ENCODE measurements at places on chromosomes 1 and 21. TPM values are rescaled to one million over a fixed set of nuclear protein-coding genes. Genes with fewer than 3 reads are reported as not detected.

The ABCG1 gene
- total RNA-seq = 0.21 TPM

The VANGL1 gene
- 9.9 TPM for total RNA-seq

The GLIS1 gene
- not detected for total RNA-seq

The MTFR1L gene
- 36.2 TPM for total RNA-seq

The NBPF4 gene
- not detected for total RNA-seq

The DISP3 gene
- total RNA-seq = 0.08 TPM

The ANXA9 gene
- total RNA-seq = 0.48 TPM

The ESPN gene
- 0.96 TPM for total RNA-seq

The NUP210L gene
- total RNA-seq = not detected

The S100A12 gene
- not detected for total RNA-seq

The PHF13 gene
- total RNA-seq = 7.4 TPM

The RGS4 gene
- total RNA-seq = not detected

DNA sequence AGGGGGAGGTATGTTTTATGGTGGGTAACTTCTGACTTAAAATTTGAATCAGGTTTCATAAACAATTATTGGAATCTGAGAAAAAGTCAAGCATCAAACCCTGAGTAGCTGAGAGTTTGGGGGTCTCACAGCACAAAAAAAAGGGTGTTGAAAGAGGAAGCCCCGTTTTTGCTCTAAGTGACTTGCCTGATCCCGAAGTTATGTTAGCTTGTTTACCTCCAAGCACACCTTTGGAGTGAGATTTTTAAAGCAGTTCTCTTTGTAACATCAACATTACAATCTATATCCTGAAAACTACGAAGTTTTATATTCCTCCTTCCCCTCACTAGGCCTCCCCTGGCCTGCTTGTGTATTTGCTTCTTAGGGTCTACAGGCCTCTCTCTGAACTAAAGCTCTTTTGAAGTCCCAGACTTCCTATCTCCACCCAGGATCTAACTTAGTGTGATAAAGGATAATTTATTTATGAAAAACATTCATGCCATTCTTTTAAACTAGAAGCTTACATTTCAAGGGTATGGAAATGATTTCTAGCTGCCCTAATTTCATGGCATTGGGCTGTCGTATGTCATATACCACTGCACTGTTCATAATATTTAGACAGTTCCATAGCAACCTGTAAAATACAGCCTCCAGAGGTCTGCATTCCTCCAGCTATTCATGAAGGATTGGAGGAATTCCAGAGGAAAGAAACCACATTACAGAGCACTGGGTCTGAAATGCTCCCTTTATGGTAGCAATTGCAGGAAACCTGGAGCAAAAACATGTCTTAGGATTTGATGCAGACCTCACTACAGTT, 36.1 kb upstream of the RGS1 start:
- DNase-seq = peak; percentile 89

DNA sequence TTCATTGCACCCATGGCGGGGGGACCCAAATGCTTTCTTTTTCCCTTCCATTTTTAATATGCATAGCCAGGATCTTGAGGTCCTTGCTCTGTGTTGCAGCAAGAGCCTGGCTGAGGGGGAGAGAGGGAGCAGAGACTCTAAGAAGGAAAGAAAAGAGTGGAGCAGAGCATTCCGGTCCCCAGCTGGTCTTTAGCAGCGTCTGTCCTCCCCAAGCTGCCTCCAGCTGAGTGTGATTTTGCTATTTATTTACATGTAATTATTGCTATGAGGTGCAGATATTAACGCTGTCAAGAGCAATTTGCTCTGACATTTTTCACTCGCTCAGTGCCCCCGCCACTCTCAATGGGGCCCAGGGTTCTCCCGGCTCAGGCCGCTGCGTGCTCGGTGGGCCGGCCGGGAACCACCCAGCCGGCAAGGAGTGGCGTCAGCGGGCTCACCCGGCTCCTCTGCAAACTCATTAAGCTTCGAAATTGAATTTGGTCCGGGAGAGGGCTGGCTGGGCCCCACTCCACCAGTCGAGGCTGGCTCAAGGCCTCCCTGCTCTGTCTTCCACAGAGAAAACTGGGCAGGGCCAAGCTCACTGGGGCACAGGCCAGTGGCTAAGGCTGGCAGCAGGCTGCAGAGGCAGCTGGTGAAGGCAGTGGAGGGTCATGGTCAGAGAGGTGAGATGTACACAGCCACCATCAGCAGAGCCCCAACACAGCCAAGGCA, 93.2 kb downstream of the PAX7 start:
- DNase-seq = no peak

DNA sequence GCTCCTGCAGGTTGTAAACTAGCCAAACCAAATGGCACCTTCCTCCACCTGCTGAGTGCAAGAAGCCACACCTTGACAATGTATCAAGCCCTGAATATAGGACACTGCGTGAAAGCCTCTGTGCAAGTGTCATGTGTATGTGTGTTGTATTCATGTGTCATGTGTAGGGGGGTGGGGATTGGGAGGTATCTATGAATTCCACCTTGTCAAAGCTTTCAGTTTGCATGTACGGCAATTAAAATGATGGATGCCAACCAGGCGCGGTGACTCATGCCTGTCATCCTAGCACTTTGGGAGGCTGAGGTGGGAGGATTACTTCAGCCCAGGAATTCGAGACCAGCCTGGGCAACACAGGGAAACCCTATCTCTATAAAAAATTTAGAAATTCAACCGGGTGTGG, 19.8 kb downstream of the CD34 start:
- no peak for DNase-seq

- DNase-seq = peak; percentile 65
These were observed 11.4 kb downstream of the SDE2 start for GRCh38 chr1:225987491-225988316.

GRCh38 chr21:42676808-42677207, 23.4 kb downstream of the PDE9A start:
- DNase-seq = no peak

- DNase-seq = no peak
These were observed 8.7 kb downstream of the C1orf174 start for GRCh38 chr1:3891329-3891865.

DNA sequence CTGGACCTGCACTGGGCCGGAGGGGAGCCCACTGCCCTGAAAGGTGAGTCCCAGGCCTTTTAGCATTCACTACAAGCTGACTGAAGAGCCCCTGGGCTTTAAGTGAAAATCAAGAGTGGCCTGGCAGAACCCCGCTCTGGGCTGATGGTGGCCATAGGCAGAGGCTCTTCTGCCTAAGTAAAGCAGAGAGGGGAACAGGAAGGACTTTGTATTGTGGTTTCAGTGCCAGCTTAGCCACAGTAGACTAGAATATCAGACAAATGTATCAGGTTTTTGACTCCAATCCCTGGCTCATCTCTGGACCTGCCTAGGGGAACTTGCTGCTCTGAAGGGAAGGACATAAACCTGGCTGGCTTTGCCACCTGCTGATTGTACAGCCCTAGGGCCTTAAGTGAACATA, 10.2 kb upstream of the HENMT1 start:
- DNase-seq = no peak

- DNase-seq = no peak
These were observed 293.7 kb downstream of the RGS7 start for GRCh38 chr1:241063276-241063675.

DNA sequence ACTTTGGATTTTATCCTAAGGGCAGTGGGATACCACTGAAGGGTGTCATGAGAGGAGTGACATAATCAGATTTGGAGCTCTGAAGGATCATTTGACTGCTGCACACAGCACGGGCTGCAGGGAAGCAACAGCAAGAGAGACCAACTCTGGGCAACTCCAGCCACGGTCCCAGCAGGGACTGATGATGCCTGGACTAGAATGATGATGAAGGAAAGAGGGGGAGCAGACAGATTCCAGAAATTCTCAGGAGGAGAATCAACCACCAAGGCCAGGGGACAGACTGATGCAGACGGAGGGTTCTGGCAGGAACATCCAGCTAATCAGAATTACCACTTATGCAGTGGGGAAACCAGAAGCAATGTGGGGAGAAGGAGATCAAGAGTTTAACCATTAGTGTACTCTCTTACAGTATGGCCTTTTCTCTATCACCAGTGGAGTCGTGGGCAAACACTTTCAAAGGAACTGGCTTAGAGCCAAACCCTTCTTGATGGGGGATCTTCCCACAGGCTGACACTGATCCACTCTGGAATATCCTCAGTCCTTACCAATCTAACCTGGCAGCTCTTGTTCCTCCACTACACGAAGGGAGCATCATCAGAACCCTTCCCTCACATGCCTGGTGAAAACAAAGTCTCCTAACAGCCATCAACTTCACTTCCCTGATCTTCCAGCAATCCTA, 3.3 kb downstream of the URB1 start:
- DNase-seq = no peak

- DNase-seq = no peak
These were observed 250.5 kb downstream of the NRIP1 start for GRCh38 chr21:14814282-14814681.

GRCh38 chr1:116439701-116440100, 66.7 kb downstream of the ATP1A1 start:
- no peak for DNase-seq

DNA sequence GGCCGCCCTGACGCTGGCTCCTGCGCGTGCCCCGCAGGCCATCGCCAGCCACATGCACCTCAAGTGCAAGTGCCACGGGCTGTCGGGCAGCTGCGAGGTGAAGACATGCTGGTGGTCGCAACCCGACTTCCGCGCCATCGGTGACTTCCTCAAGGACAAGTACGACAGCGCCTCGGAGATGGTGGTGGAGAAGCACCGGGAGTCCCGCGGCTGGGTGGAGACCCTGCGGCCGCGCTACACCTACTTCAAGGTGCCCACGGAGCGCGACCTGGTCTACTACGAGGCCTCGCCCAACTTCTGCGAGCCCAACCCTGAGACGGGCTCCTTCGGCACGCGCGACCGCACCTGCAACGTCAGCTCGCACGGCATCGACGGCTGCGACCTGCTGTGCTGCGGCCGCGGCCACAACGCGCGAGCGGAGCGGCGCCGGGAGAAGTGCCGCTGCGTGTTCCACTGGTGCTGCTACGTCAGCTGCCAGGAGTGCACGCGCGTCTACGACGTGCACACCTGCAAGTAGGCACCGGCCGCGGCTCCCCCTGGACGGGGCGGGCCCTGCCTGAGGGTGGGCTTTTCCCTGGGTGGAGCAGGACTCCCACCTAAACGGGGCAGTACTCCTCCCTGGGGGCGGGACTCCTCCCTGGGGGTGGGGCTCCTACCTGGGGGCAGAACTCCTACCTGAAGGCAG, 23.4 kb upstream of the ARF1 start:
- no peak for DNase-seq

GRCh38 chr1:33718186-33718585, 145.7 kb upstream of the HMGB4 start:
- no peak for DNase-seq

GRCh38 chr1:28190337-28190979, 14.0 kb upstream of the PTAFR start:
- DNase-seq = no peak

GRCh38 chr1:68111519-68112436, 61.4 kb upstream of the DIRAS3 start:
- DNase-seq = peak; percentile 84

GRCh38 chr1:205907794-205908193, 35.5 kb downstream of the SLC26A9 start:
- peak; percentile 62 for DNase-seq

DNA sequence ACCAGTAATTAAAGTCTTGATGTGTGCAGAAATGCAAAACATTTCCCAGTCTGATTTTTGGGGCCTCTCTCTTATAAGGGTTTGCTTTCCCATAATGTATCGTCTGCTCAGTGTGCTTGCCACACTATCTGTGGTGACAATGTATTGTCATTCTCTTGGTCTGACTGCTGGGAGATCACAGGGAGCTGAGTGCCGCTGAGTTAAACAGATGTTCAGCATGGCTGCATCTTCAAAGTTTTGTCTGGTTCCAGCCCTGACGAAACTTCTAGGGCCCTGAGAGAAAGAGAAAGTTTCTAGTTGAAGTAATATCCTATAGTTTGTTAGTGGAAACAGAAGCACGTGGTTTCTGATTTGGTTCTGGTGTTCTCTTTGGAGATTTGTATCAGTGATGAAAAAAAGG, 42.6 kb downstream of the DNM3 start:
- no peak for DNase-seq

DNA sequence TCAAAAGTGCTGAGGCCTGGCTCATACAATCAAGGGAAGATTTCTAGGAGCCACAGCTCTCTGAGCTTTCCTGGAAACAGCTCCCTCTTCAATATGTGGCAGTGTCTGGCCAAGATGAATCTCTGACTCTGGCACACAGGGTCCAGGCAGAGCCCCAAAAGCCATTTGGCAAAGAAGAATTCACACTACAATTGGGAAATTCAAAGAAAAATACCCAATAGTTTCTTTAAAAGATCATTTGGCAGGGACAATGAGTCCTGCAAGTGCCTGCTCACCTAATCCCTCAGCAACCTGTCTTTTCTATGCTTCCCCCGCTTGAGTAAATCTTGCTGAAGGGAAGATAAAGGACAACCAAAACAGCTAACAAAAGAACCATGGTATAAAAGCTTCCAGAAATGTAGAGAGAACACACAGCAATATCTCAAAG, 124.6 kb downstream of the TGFBR3 start:
- DNase-seq = no peak

GRCh38 chr1:201806801-201807200, 22.2 kb upstream of the IPO9 start:
- no peak for DNase-seq

- no peak for DNase-seq
These were observed 60.0 kb downstream of the FAM163A start for GRCh38 chr1:179803104-179803503.

DNA sequence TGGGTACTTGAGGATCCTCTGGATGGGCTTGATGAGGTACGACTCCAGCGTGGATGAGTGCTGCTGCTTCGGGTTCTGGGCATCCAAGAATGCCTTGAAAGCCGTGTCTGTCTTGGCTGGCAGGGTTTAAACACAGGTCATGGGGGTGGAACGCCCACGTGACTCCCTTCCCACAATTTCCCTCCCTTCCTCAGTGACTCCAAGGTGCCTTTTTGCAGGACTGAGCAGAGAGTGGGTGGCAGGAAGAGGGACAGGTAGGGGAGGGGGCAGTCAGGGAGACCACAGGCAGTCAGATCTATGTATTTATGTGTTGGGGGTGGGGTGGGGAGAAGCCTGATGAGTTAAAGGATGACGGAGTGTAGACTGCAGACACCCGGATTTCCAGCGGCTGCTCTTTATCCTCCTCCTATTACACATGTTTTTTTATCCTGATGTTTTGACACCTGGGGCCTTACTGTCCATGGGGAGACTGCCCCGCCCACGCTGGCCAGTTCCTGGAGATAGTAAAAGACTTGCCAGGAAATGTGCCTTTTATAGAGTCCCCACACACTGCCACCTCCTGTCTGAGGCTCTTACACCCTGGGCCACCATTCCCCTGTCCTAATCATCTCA, 103.2 kb upstream of the KRTAP19-8 start:
- no peak for DNase-seq

DNA sequence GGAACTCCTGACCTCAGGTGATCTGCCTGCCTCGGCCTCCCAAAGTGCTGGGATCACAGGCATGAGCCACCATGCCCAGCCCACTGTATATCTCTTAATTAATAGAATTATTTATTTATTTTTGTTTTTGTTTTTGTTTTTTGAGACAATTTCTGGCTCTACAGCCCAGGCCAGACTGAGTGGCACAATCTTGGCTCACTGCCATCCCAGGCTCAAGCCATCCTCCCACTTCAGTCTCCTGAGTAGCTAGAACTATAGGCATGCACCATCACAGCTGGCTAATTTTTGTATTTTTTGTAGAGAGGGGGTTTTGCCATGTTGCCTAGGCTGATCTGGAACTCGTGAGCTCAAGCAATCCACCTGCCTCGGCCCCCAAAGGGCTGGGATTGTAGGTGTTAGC, 15.7 kb upstream of the WDTC1 start:
- DNase-seq = no peak
